Kidney (tissue), 22 donors: ENCODE measurements at places on chromosomes 12 and 14.

DNA sequence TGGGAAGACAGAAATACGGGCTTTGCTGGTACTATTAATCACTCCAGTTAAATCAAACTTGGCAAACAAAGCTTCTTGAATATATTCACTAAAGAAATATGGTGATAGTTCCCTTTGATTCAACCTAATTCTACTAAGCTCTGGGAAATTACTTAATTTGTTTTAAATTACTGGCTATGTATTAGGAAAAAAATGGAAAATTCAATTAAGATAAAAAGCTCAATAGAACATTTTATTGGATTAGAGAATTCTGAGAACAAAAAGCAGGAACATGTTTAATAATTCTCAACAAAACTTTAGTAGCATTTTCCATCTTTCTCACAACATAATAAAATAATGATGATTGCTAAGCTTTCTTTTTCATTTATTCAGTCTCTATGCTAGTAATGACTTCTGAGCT is 30.2 kb downstream of the BDKRB1 start:
- no peak overlapping the region for H3K27ac ChIP-seq
- H3K36me3 ChIP-seq: peaks cover 27% of the 10 kb centered on the region
- H3K4me3 ChIP-seq: no peak overlapping the region
- no peaks in the 10 kb centered on the region for H3K4me1 ChIP-seq

DNA sequence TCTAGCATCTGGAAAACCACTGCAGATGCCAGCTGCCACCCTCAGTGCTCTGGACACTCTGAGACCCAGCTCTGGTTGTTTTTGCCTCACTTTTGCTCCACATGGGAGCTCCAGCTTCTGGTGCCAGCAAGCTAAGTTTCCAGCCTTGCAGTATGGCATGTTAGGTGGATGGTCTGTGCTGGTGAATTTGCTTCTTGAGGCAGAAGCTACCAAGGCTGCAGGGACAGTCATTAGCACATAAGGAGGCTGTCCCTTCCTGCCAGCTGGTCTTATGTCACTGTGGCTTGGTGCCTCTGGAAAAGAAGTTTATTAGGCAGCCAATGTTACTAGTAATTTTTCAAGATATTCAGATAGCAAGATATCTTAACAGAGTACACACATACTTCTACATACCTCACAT is 64.2 kb upstream of the CSRP2 start:
- H3K27me3 ChIP-seq: no peaks in the 10 kb centered on the region
- no peaks in the 10 kb centered on the region for H3K4me1 ChIP-seq
- no peak for DNase-seq
- no peaks in the 10 kb centered on the region for H3K36me3 ChIP-seq
- H3K4me3 ChIP-seq: no peak overlapping the region
- no peak overlapping the region for H3K27ac ChIP-seq

- no peaks in the 10 kb centered on the region for H3K27me3 ChIP-seq
- H3K27ac ChIP-seq: peak overlapping the region; percentile 18
- H3K36me3 ChIP-seq: no peaks in the 10 kb centered on the region
These were observed 19.5 kb upstream of the EPS8 start for GRCh38 chr12:15808652-15809051.

DNA sequence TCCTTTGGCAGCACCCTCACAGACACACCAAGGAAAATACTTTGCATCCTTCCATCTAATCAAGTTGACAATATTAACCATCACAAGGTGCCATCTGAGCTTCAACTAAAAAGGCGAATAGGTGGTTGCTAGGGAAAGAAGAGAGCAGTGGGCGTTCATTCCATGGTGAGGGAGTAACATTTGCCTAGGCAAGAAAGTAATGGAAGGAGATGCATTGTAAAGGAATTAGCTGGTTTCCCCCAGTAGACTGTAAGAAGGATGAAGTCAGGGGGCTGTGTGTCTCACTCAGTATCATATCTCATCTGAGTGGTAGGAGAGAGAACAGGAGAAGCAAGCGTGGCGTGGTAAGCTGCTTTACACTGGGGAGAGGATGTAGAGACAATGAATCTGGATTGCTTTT is 34.7 kb downstream of the AKAP6 start:
- no peaks in the 10 kb centered on the region for H3K27me3 ChIP-seq
- no peak overlapping the region for H3K27ac ChIP-seq
- no peaks in the 10 kb centered on the region for H3K4me1 ChIP-seq
- no peaks in the 10 kb centered on the region for H3K36me3 ChIP-seq
- H3K4me3 ChIP-seq: no peak overlapping the region
- DNase-seq: no peak

DNA sequence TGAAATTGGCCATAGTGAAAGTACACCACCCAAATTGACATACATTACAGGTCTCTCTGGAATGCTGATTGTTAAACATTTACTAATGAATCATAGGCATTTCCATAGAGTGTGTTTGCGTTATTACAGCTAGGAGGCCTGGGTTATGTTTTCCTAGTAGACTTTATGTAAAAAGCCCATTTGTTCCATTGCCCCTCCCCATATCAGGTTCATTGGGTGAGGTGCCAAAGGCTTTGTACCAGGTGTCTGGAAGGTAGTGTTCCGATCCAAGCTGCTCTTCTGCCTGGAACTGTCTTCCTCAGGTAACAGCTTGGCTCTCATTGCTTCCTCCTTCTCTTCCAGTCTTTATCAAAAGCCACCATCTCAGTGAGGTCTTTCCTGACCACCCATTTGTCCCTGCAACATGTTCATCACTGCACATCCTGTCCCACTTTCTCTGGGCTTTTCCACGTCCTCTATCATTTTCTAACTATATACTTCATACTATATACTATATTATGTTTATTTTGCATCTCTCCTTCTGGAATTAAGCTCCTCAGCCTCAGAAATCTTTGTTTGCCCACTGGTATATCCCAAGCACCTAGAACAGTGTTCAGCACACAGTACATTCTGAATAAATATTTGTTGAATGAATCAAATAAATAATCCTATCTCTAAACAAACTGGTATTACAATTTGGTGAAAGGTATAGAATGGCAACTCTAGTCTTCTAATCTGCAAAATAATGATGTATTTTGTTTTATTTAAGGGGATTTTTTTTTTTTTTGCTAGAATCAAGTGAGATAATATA is 252.3 kb downstream of the KTN1 start:
- H3K27ac ChIP-seq: no peak overlapping the region
- no peaks in the 10 kb centered on the region for H3K36me3 ChIP-seq
- no peak overlapping the region for H3K4me3 ChIP-seq
- DNase-seq: no peak

DNA sequence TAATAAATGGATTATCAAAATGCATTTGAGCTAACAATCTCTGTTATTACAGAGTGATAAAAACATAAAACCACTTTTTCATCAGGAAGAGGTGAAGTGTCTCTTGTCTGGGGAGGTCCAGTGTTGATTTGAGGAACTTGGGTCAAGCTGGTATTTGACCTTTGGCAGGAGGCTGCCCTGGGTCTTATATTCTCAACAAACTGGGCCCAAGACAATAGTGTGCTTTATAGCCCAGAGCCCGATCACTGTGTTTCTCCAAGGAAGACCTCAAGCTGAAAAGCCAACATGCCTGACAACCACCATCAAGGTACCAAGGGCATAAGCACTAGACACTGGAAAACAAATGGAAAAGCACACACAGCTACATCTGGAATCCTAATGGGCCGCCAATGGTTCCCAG is 137.0 kb downstream of the SLC25A21 start:
- no peaks in the 10 kb centered on the region for H3K4me1 ChIP-seq
- no peak overlapping the region for H3K27ac ChIP-seq
- no peak for DNase-seq
- H3K36me3 ChIP-seq: no peaks in the 10 kb centered on the region
- H3K4me3 ChIP-seq: no peak overlapping the region

DNA sequence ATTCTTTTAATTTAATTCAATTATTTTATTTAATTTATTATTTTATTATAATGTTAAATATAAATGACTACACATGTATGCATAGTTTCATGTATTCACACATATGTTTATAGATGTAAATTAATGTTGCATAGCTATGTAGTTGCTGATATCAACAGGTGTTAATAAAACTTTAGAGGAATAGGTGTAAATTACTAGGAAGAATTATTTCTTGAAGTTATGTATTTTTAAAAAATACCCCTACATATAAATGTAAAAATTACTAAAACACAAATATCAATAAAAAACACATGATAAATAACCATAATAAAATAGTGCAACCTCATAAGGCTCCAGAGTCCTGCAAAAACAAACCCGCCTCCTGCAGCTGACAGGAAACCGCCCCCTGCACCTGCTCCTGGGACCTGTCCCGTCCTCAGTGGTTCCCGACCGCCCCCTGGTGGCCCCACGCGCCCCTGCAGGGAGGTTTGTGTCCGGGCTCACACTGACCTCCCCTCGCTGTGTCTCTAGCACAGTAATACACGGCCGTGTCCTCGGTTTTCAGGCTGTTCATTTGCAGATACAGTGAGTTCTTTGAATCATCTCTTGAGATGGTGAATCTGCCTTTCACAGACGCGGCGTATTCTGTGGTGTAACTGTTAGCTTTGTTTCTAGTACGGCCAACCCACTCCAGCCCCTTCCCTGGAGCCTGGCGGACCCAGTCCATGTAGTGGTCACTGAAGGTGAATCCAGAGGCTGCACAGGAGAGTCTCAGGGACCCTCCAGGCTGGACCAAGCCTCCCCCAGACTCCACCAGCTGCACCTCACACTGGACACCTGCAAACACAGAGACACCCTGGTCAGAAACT is 1264.0 kb downstream of the TMEM121 start:
- DNase-seq: peak; percentile 19
- H3K27me3 ChIP-seq: no peaks in the 10 kb centered on the region
- no peak overlapping the region for H3K4me3 ChIP-seq
- H3K27ac ChIP-seq: no peak overlapping the region

DNA sequence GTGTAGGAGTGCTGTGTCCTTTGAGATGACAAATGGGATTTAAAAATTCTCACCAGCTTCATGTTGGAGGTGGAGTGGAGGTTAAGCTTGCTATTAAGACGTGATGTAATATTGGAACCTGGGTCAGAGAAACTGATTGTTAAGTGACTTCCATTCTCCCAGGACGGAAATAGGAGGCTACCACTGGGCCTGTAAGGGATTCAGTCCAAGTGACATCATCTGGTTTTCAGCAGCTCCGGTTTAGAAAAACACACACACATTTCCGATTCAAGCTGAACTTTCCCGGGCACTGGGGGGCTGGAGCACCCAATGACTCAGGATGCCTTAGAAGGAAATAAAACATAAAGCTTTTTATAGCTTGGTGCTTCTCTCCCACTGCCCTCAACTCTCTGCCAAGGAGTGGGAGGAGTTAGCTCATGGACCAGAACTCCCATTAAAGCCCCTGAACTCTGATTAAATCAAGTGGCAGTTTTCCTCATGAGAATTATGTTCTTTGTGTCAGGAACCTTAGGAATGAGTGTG is 12.4 kb downstream of the CALM1 start:
- peaks cover 12% of the 10 kb centered on the region for H3K4me1 ChIP-seq
- H3K27ac ChIP-seq: peak overlapping the region; percentile 59
- no peak overlapping the region for H3K4me3 ChIP-seq
- H3K36me3 ChIP-seq: peaks cover 9% of the 10 kb centered on the region
